A549 treated with dexamethasone at 1 μM for 4 hours (cell line): ENCODE measurements at places on chromosomes 16 and 17. TPM values are rescaled to one million over a fixed set of nuclear protein-coding genes. Genes with fewer than 3 reads are reported as not detected.

The CNGB1 gene
- 0.06 to 0.12 TPM (median 0.09 TPM) in 5 replicates for total RNA-seq

The CHP2 gene
- 0.05 TPM in 1 of 5 replicates, not detected in the others for total RNA-seq

The HOXB3 gene
- total RNA-seq: 3.9 to 6.9 TPM (median 6.0 TPM) in 5 replicates

The C16orf46 gene
- total RNA-seq: 0.34 to 0.96 TPM (median 0.54 TPM) in 5 replicates

The RANGRF gene
- total RNA-seq: 36.2 to 45.0 TPM (median 43.4 TPM) in 5 replicates

The ENPP7 gene
- not detected in 5 replicates for total RNA-seq

The SLC16A6 gene
- 0.27 to 0.49 TPM (median 0.44 TPM) in 5 replicates for total RNA-seq

The NHLRC4 gene
- total RNA-seq: 0.14 to 0.26 TPM (median 0.21 TPM) in 5 replicates

The PRCD gene
- total RNA-seq: not detected in 5 replicates

The ALOXE3 gene
- total RNA-seq: 6.0 to 10.3 TPM (median 7.6 TPM) in 5 replicates

The CDH16 gene
- 7.7 to 11.6 TPM (median 9.9 TPM) in 5 replicates for total RNA-seq

The ABCC6 gene
- 0.72 to 1.3 TPM (median 0.96 TPM) in 5 replicates for total RNA-seq

The GP1BA gene
- total RNA-seq: not detected in 5 replicates

The MT4 gene
- total RNA-seq: not detected in 5 replicates

The PIGS gene
- total RNA-seq: 54.1 to 65.1 TPM (median 60.5 TPM) in 5 replicates

The CHMP1A gene
- 83.6 to 97.9 TPM (median 94.7 TPM) in 5 replicates for total RNA-seq

The GAST gene
- total RNA-seq: 0.22 to 0.50 TPM in 2 of 5 replicates, not detected in the others

The APOH gene
- total RNA-seq: 3.9 to 6.7 TPM (median 5.0 TPM) in 5 replicates

The SPATA22 gene
- total RNA-seq: not detected in 5 replicates

The RAB11FIP4 gene
- total RNA-seq: 1.3 to 1.9 TPM (median 1.7 TPM) in 5 replicates

The KREMEN2 gene
- 0.95 to 2.0 TPM (median 1.9 TPM) in 5 replicates for total RNA-seq

The IL17C gene
- total RNA-seq: not detected in 5 replicates

The CTRL gene
- total RNA-seq: 0.63 to 2.0 TPM (median 1.5 TPM) in 5 replicates

The CA10 gene
- total RNA-seq: not detected in 5 replicates

The CDH11 gene
- total RNA-seq: 0.29 to 0.89 TPM (median 0.75 TPM) in 5 replicates

The GINS2 gene
- 27.4 to 33.6 TPM (median 30.0 TPM) in 5 replicates for total RNA-seq

The ZNF423 gene
- 0.06 to 0.29 TPM (median 0.18 TPM) in 5 replicates for total RNA-seq

The MYOCD gene
- total RNA-seq: 0.41 to 1.9 TPM (median 1.1 TPM) in 5 replicates

The LPCAT2 gene
- 3.0 to 5.5 TPM (median 4.6 TPM) in 5 replicates for total RNA-seq

The COX6A2 gene
- total RNA-seq: not detected in 5 replicates

The CLEC3A gene
- total RNA-seq: not detected in 5 replicates

The TACO1 gene
- total RNA-seq: 55.6 to 57.7 TPM (median 56.5 TPM) in 5 replicates

The ZNF23 gene
- 5.5 to 6.4 TPM (median 6.0 TPM) in 5 replicates for total RNA-seq

The C16orf92 gene
- not detected in 5 replicates for total RNA-seq

The ZNF778 gene
- total RNA-seq: 7.1 to 12.0 TPM (median 8.0 TPM) in 5 replicates

The PLCD3 gene
- 124 to 185 TPM (median 158 TPM) in 5 replicates for total RNA-seq

The UMOD gene
- not detected in 5 replicates for total RNA-seq

The TMEM114 gene
- not detected in 5 replicates for total RNA-seq

The TBC1D3G gene
- not detected in 5 replicates for total RNA-seq

The CDRT15L2 gene
- total RNA-seq: not detected in 5 replicates

The ST6GALNAC2 gene
- 0.38 to 0.75 TPM (median 0.51 TPM) in 5 replicates for total RNA-seq

The SEPTIN1 gene
- 0.87 to 2.8 TPM (median 2.3 TPM) in 5 replicates for total RNA-seq

The SCN4A gene
- total RNA-seq: 0.02 to 0.08 TPM (median 0.07 TPM) in 5 replicates

The CCL1 gene
- not detected in 5 replicates for total RNA-seq

The NPIPB13 gene
- 1.7 to 3.4 TPM (median 2.9 TPM) in 5 replicates for total RNA-seq

The MYH2 gene
- not detected in 5 replicates for total RNA-seq

The SLFN12 gene
- total RNA-seq: 0.06 TPM in 1 of 5 replicates, not detected in the others

The CHCT1 gene
- total RNA-seq: 0.08 to 0.34 TPM (median 0.29 TPM) in 3 of 5 replicates, not detected in the others

The KRT31 gene
- total RNA-seq: 0.05 TPM in 1 of 5 replicates, not detected in the others

The IGF2BP1 gene
- 49.8 to 95.2 TPM (median 92.0 TPM) in 5 replicates for total RNA-seq

The SLC16A3 gene
- 122 to 172 TPM (median 152 TPM) in 5 replicates for total RNA-seq

The KCNH6 gene
- total RNA-seq: 0.02 to 0.06 TPM (median 0.05 TPM) in 3 of 5 replicates, not detected in the others
